ENCODE measurements at places on chromosomes 2 and 18.

DNA sequence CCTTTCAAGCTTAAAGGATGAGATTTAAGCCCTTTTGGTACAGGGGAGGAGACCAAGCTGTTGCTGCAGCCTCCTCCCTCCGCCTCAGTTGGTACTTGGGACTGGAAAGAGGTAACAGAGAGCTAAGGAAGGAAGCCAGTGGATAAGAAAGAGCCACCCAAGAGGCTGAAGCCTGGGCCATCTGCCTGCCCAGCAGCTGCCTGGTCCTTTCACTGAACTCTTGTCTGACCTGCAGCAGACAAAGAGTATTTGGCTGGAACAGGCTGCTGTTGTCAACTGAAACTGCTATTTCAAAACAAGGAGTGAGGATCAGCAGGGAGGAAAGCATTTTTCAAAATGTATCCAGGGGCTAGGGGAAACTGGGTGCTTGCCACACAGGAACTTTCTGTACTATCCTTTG lies 30.3 kb downstream of the TNS1 start:
- no peak for DNase-seq

DNA sequence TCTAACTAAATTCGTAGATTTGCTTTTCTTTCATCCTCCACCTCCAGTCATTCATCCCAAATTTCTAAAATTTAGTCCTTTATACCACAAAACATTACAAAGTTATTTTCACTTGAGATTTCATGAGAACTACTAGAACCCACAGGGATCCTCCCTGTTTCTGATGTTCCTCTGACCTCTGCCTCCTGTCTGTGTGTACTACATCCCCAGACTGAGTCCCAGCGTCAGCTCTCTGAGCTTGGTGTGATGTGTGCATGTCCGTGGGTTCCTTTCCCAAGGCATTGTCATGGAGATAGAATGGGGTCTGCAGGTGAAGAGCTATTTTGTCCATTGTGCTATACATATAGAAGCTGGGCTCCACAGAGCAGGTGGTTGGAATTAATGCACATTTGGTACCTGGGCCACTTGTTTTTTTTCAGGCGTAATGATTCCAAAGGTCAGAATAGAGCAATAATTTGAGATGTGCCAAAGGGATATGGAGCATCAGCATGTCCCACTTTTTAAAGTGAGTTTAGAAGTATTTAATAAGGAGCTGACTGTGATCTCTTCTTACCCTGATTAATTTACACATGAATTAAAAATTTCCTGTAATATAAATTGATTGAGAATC lies 151.2 kb upstream of the BOD1L2 start:
- DNase-seq: no peak

DNA sequence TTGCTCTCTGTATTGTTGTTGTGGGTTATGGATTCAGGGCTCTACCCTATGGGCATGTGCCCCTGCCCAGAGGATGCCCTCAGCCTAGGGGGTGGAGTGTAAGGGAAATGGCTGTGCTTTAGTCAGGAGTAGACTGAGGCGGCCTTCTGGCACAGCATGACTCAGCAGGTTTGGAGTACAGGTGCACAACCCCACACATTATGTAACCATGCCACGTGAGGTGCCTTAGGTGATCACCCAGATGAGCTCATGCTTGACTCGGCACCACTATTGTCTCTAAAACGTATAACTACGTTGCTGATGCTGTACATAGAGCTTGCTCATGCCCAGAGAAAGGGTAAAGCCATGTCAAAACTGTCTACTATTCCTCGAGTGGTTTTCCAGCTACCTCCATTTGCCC lies 48.3 kb upstream of the ZC3H15 start:
- no peak for DNase-seq

DNA sequence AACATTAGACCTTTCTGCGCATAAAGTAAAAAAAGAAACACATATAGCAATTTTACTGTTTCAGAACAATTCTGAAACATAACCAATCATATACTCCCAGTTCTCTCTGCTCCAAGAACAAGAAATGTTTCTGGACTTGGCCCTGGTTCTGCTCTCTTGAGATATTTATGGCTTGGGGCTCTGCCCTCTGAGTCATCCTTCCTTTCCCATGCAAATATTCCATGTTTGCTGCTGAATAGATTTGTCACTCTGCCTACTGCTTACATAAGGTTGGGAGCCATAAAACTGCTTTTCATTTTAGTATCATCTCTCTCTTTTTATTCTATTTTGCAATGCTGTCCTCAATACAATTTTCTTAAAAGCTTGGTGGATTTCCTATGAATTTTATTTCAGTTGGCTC lies 499.6 kb upstream of the ACVR2A start:
- DNase-seq: no peak

- no peak for DNase-seq
Observed at GRCh38 chr2:235561450-235561849, 67.6 kb downstream of the AGAP1 start.

- DNase-seq: no peak
Observed at GRCh38 chr2:149625271-149625670, 37.7 kb upstream of the MMADHC start.

DNA sequence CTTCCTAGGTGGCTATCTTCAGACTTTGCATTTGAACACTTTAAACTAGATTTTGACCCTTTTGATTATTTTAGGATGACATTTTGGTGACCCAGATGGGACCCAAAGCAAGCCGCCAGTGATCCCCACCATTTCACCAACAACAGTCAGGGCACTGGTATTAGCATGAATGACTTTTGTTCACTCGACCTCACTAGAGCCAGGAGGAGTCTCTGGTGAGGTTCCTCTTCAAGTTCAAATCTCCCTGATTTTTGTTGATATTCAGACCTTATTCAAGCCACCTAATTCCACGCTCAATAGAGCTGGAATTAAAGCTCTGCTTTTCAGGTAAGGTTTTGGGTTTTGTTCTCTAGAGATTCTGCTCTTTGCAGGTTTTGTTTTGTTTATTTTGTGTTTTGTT lies 202.3 kb downstream of the MREG start:
- DNase-seq: no peak

- no peak for DNase-seq
Observed at GRCh38 chr2:238906254-238906935, 58.5 kb downstream of the TWIST2 start.

- DNase-seq: no peak
Observed at GRCh38 chr2:36561237-36561944, 36.6 kb downstream of the FEZ2 start.

GRCh38 chr2:240579071-240579762 lies 7.3 kb upstream of the CAPN10 start:
- DNase-seq: no peak

DNA sequence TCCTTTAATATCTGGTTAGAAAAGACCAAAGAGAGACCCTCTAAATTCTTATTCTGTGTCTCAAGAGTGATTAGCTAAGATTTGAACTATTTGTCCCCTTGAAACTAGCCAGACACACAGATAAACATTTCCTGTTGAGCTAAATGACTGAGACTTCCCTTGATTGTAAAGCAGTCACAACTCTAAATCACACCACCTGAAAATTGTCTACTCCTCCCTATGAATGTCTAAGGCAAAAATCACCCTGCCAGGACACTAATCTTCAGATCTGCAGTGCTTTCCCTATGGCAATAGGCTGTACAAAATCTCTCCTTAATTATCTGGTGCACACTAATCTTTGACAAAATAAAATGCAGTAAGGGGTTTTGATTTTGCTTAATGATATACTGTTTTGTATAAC lies 200.5 kb upstream of the GULP1 start:
- DNase-seq: no peak

- DNase-seq: no peak
Observed at GRCh38 chr2:240960971-240961876, 37.2 kb upstream of the SNED1 start.
